ENCODE measurements at places on chromosomes 16 and 17.

DNA sequence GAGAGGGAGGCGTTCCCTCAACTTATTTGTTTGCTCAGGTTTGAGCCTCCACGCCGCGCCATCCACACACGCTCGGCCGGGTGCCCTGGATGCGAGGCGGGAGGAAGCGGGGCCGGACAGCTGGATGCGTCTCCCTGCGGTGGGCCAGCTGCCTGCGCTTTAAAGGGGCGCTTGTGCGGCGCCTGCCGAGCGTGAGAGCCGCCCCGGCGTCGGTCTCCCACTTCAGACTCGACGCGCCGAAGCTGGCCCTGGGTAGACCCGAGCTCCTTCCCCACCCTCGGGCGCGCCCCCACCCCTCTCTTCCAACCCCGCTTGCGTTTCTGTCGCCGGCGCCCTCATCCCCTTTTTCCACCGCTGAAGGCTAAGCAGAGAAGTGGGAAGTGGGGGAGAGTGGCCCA, 527 bp upstream of the CHAD start:
- DNase-seq, result no peak

GRCh38 chr16:88783391-88784073, 1.5 kb downstream of the PIEZO1 start:
- no peak for DNase-seq

DNA sequence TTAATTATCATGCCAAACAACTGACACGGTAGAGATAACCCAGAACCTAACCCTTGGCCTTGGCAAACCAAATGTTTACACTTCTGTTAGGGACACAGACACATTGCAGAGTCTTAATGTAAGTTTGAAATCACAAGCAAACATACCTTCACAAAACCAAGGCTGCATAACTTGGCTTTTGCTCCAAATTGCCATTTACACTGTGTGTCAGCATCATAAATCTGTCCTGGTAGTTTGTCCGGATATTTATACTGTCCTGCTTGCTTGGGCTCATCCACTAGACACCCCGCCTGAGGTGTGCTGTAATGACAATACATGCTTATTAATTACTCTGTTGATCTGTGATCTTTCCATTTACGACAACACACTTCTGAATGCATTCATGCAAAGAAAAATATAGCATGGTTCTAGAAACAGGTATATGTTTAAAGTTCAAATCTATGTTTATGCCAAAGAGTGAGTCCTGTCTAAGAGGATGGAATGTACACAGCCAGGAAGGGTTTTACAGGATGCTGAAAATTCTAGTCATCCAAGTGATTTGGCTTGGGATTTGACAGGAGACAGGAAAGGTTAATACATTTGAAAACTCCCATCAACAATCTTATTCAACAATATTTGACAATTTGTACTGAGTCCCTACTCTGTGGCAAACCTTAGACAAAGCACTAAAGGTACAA, 81.1 kb downstream of the ADAMTS18 start:
- no peak for DNase-seq

- peak; percentile 16 for DNase-seq
These were observed 219.2 kb downstream of the RBFOX3 start for GRCh38 chr17:79391376-79392233.

DNA sequence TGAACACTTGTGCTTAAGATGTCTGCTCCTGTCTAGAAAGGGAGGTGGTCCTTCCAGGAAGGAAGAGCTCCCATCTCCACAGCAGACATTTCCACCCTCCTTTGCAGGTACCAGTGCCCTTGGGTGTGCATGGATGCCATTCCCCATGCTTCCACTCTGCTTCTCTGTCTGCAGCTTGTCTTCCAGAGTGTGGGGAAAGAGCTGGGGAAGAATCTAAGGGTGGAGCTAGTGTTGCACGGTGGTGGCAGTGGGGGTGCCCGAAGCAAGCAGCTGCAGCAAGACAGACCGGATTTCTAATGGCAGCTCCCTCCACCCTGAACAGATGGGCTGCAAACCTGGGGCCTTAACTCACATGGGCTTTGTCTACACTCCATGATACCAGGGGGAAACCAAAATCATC, 22.6 kb upstream of the HOXB13 start:
- no peak for DNase-seq

- DNase-seq, result peak; percentile 97
These were observed at the start of gene TRIM37 for GRCh38 chr17:59106463-59107305. Gene TRIM37 (minus strand): TSS chr17:59106880. CDS start chr17:59106461, 419 bp downstream.

- DNase-seq, result peak; percentile 77
These were observed at the start of gene SLFN5 for GRCh38 chr17:35242805-35243560. Gene SLFN5 (plus strand): TSS chr17:35243072. CDS start chr17:35258691, 15,619 bp downstream.

DNA sequence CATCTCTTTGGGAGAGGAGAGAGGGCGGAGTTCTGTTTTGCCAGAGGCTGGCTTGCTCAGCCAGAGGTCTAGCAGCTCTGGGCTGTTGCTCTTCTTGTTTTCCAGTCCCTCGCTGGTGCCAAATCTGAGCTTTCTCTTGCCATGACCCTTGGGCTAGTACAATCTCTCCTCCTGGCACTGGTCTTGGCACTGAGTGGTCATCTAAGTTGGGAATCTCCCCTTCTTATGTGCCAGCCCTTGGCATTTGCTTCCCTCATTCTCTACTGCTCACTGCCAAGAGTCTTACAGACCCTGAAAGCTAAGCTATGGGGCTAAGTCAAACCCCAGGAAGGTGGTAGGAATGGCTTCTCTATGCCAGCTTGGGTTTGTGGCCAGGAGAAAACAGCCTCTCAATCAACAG, 148.6 kb downstream of the SHISA6 start:
- DNase-seq, result no peak

DNA sequence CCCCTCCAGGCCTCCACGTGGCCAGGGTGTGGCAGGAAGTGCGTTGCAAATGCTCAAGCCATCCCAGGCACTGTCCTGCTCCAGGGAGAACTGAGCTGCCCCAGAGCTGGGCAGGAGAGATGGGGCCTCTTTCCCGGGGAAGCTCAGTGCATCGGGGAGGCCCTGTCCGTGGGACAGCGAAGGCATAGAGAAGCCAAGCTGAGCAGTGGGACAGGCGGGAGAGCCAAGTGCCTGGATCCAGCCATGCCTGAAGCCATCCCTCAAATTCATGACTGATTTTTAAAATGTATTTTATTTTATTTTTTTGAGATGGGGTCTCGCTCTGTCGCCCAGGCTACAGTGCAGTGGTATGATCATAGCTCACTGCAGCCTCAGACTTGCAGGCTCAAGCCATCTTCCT, 25.4 kb upstream of the SSTR5 start:
- DNase-seq, result no peak

DNA sequence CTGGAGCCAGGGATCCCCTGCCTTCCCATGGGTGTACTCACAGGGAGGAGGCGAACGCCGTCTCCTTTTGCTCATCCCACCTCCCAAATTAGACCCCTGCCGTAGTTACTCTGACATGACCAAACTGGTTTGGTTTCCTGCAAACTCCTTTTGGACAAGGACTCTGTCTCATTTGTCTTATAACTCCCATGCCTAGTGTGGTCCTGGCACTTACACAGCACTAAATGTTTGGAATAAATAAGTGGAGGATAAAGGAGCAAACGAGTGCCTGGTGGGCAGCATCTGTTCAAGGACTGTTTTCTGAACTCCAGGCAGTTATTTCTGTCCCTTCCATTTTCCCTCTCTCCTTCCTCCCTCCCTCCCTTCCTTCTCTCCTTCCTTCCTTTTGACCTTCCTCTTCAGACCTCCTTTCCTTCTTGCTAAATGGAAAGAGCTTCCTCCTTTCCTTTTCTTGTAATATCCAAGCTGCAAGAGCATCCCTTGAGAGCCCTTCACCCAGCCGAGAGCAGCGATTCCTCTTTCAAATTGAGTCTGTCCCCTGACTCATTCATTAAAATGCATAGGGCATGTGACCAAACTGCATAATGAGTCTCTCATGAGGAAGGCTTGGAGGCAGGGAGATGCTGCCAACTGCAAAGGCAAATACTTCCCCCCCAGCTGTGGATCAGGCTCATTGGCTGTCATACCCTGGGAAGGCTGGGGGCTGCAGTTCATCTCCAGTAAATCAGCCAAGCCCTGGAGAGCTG, 36.8 kb downstream of the CHD9 start:
- DNase-seq, result no peak

GRCh38 chr17:46942441-46943217, 19.7 kb downstream of the GOSR2 start:
- DNase-seq, result peak; percentile 33

DNA sequence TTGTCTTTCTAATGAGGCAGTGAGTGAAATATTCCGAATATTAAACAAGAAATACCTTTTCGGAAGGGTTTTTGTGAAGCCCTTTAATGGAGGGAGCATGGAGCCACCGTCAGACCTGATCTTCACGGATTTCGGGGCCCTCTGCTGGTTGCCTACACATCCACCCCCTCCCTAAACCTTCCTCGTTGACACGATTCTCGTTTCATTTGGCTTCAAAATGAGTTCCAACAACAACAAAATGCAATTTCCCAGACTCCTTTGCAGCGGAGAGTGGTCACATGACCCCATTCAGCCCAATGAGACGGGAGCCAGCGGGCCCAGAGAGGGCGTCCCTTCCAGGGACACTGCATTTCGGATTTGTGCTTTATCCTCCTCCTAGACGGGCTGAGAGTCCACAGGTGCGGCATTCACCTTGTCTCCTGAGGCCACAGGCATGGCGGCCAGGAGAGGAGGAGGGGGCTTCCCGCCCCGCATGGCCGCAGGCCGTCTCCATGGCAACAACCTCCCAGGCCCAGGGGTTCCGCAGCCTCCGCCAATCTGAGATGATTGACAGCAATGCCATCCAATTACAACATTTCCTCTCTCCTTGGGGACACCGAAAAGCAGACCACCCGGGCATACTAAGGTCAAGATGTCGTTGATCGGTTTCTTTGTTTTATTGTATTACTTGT, 259.8 kb downstream of the C16orf95 start:
- DNase-seq, result no peak

- no peak for DNase-seq
These were observed 26.2 kb upstream of the WFDC1 start for GRCh38 chr16:84268291-84269040.

- no peak for DNase-seq
These were observed 4.2 kb downstream of the PITPNA start for GRCh38 chr17:1558401-1558800.

- DNase-seq, result no peak
These were observed 770.7 kb downstream of the CDH11 start for GRCh38 chr16:64351121-64351520.

DNA sequence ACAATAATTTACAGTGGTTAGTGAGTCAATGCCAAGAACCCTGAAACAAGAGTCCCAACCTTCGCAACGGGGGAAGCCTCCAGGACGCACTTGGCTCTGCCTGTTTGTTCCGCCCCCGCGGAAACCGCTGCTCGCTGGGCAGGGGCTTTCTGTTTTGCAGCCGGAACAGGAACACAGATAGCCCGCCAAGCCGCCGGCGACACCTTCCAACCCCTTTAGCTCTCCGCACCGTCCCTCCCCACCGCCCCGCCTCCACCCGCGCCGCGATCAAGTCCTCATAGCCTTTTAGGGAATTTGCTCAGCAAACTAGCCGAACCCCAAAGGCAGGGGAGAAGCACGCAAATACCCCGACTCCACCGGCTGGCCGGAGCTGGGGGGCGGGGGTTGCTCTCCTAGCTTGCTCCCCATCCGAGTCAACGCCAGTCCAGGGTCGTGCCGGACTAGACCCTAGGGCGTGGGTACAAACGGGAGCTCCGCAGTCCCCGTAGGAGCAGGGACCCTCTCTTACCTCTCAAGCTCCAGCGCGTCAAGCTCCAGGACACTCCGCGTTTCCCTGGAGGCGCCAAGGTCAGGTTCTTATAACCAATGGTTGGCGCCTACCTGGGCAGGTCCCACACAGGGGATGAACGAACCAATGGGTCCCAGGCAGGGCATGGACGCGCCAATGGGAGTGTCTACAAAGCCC, at the start of gene SLFN13:
Gene SLFN13, minus strand, starts transcription at position 553 of the 685 bp plus-strand sequence. CDS start 3,086 bp downstream, outside the sequence.
- peak; percentile 71 for DNase-seq

GRCh38 chr16:70795296-70795912, 5.6 kb downstream of the VAC14 start:
- no peak for DNase-seq

Data from NCI-H748 treated with DMSO at 0.1 percent for 48 hours (cell line).